ENCODE measurements at places on chromosomes 2 and 18.
A peak's percentile ranks its signal among the peaks of the same experiment; 100 is the strongest.

GRCh38 chr2:182207049-182207746 lies 219.6 kb downstream of the PDE1A start:
- no peak for DNase-seq

- peak; percentile 7 for DNase-seq
These were observed 71.1 kb upstream of the SH3BP4 start for GRCh38 chr2:234880551-234881211.

GRCh38 chr2:25332571-25332970 lies 9.2 kb downstream of the DNMT3A start:
- no peak for DNase-seq

GRCh38 chr2:6574121-6574520 lies 291.6 kb downstream of the CMPK2 start:
- DNase-seq = no peak

- no peak for DNase-seq
These were observed 414.2 kb upstream of the CHST9 start for GRCh38 chr18:27599202-27599829.

DNA sequence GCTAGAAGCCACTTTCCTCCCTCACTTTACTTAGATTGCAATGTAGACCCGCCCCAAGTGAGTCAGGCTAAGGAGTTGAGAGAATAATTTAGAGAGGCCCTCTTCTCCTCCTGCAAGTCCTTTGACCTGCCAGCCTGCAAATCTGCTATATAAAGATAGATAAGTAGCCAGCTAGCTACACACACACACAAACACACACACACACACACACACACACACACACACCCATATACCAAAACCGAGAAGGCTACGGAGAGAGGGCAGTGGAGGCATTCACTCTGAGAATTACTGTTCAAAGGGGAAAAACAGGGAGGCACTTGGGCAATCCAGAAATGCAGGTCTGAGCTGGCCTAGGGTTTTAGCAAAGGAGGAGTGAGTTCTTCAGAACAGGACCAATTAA lies 23.0 kb upstream of the SMAD7 start:
- DNase-seq = no peak

GRCh38 chr2:16553226-16553625 lies 112.4 kb downstream of the CYRIA start:
- peak; percentile 1 for DNase-seq

GRCh38 chr2:138476186-138476585 lies 25.4 kb upstream of the SPOPL start:
- no peak for DNase-seq

DNA sequence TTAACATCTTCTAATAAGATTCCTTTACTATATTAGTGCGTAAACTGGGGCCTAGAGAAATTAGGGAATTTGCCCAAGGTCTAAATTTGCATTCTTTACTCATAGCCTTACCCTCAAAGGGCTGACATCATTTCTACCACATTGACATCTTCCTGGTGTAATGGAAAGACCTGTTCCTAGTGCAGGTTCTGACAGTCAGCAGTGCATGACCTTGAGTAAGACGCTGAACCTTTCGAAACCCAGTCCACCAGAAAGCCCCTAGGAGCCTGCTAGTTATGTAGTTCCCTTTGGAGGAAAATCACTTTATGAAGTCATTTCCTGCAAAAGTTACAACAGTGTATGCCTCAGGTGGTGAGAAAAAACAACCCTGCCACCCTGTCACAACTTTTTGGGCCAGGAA lies 388.3 kb downstream of the TNS1 start:
- DNase-seq = no peak

DNA sequence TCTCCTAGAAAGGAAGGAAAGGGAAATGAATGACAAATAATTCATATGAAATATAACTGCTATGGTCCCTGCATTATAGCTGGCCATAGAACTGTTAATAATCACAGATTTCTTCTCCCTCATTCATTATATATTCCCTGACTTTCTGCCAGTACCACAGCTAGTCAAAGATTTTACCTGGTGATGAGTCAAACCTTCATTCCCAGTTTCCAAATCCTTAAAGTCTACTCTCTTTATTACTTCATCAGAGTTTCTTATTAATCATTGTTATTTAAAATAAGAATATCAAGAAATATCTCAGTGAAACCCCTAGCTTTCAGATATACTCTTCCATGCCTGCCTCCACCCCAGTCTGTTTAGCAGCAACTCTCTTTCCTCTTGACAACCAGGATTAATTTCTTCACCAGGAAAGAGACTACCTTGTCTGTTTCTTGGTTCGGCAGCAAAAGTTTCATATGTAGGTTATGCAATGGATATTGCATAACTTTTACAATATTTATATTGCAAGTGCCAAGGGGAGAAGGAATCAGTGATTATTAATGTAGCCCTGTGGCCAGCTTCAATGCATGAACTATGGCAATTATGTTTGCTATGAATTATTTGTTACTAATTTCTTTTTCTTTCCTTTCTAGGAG lies 533.8 kb downstream of the FBXO15 start:
- DNase-seq = no peak

DNA sequence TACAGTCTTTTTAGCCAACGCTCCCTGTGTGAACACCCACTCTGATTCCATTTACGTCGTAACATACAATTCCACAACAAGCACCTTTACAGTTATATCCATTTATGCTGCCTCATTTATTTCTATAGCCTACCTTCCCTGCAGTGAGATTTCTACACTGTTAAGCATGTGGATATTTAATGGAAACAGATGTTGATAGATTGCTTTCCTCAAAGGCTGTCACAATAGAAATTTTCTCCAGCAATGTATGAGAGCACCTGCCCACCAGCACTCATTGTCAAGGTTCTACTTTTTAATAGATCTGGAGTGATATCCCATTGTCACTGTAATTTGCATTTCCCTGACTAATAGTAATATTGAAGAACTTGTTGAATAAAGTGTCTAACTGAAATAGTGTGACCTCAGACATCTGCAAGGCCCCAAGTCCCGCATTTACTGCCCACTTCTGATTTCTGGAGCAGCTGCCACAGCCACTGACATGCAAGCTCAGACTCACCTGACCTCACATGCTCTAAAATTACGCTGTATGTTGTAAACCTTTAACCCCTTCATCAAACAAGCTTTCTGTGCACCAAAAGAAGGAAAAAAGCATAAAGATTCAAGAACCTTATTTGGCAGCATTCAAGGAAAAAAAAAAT lies 295.1 kb downstream of the CNTNAP5 start:
- DNase-seq = no peak

DNA sequence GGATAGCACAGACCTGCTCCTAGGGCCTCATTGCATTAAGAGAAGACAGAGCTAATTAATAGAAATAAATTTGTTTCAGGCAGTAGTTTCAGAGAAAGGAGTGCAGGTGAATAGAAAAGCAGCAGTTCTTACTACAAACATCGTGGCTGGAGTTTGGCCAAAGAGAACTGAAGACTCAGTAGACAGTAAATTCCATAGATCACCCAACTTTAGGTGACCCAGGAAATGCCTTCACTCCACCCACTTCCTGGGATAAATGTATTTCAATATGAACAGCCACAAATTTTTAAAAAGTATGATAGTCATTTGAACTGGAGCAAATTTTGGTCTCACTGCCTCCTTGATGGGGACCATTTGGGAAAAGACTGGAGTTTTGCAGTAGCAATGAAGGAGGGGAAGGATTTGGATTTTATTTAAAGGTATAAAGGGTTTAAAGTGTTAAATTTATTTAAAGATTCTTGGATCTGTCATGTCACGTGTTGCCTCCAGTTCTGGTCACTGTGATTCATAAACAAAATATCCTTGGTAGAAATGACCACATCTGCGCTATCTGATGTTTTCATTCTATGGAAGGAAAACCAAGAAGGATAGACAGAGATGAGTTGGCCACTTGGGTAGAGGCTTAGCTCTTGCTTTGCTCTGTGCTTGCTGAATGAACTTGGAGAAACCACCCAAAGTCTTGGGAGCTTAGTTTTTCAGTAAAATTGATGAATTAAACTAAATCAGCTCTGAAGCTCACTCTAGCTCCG lies 390.2 kb downstream of the THSD7B start:
- no peak for DNase-seq

GRCh38 chr2:107358362-107358761 lies 468.3 kb upstream of the RGPD4 start:
- no peak for DNase-seq

- DNase-seq = no peak
These were observed 54.3 kb upstream of the LPIN2 start for GRCh38 chr18:3067165-3067661.

DNA sequence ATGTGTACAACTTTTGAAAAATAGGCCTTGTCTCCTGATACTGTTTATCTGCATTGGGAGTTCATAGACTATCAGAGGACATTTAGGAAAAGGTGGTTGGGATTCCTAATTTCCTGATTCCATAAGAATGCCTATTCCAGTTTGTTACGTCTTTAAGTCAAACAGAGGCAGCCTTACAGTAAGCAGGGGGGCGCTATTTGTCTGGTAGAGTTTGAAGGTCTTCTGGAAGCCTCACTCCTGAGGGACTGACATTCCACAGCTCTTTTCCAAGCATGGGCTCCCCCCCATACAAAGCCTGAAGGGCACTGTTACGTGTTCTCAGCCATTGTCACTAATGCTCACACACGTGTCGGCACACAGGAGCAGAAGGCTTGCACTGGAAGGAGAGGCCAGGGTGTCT lies 154.3 kb downstream of the PTGR3 start:
- no peak for DNase-seq

GRCh38 chr2:182047544-182047943 lies 61.9 kb downstream of the PPP1R1C start:
- DNase-seq = no peak

DNA sequence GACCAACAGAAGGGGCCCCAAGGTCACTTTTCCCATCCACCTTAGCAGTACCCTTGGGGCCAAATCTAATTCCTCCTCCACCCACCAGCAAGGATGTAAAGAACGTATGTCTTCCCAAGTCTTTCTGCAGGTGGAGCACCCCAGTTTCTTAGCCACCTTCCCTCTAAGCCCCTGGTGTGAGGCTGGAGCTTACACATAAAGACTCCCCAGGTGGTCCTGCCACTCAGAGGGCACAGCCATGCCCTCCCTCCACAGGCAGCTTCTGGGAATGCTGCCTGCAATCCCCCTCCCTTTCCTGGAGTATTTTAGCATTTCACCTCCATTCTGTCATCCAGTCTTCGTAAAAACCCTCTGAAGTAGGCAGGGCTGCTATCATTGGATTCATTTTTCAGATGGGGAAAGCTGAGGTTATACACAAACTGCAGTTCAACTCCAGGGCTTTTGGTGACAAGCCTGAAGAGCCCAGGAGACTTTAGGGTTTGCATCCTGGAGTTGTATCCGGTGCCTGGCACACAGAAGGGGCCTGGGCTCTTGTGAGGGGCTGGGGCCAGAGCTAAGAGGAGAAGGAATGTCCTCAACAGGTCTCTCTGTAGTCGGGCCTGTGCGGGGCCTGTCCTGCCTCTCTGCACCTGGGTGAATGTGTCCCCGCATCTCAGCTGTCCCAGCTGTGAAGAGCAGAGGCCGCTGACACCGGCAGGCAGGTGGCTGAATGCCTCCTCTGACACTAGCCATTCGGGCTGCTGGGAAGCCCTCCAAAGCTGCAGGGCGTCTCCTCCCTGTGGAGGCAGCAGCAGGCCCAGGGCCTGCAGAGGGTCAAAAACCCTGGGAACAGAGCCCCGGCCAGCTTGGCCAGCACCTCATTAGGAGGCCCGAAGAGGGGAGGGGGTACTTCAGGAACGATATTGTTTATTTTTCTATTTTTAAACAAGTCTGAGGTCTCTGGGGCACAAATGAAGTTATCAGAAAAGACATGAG lies 27.6 kb downstream of the CIB4 start:
- DNase-seq = no peak

- DNase-seq = no peak
These were observed 11.4 kb upstream of the CETN1 start for GRCh38 chr18:568731-569130.

DNA sequence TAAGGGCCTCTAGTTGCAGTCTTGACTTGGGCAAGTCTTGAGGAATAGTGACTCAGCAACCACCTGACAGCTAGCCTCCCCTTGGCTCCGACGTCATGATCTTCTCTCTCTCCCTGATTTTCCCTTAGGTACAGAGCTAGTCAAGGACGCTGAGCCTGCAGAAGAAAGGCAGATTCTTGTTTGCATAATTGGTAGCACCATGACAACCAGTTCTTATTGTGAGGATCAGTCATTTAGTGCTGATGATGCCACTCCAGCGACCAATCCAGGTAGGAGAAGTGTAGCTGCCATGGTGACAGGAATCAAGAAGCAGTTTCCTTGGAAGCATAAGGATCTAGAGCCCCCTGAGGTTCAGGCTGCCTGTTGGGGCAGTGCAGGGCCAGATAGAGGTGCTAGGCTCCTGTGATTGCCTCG lies 2.8 kb upstream of the RESP18 start:
- DNase-seq = no peak

DNA sequence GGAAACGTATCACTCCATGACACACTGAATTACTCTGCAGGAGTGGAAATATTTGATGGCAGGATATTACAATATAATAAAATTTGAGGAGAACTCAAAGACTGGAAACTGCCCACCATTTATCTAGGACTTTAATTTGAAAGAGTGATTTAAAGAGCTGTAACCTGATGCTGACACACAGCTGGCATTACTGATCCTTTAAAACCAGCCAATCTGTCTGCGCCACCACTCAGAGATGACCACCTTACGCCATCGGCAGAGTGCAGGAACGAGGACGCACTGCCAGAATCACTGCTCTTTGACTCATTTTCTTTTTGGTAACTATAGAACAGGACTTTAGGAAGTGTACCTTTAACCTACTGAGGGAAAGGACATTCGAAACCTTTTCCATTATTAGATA lies 114.1 kb downstream of the EPB41L3 start:
- DNase-seq = no peak

- DNase-seq = no peak
These were observed 6.3 kb upstream of the SFT2D3 start for GRCh38 chr2:127694986-127695385.
